Activated CD4-positive, alpha-beta T cell treated with anti-CD3 and anti-CD28 coated beads, Interleukin-2, amount 10 ng/mL, durations not matched to agents 7 days and 5 days (primary cell): ENCODE measurements at places on chromosomes 2 and 18.

GRCh38 chr2:234444893-234445292 is 52.0 kb downstream of the ARL4C start:
- DNase-seq: peak; percentile 58

DNA sequence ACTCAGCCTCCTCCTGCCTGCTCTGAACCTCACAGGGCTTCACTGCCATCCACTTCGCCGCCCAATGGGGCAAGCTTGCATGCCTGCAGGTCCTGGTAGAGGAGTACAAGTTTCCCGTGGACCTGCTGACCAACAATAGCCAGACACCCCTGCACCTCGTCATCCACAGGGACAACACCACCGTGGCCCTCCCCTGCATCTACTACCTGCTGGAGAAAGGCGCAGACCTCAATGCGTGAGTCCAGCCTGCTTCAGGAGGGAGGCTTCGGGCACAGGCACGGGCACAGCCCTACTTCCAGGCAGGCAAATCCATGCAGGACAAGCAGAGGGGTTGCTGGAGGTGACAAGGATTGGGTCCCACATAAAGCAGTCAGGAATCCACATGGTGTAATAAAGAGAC is 1.2 kb downstream of the ANKRD53 start:
- DNase-seq: no peak

- DNase-seq: no peak
Observed at GRCh38 chr2:231701456-231702373, 6.6 kb upstream of the PTMA start.

DNA sequence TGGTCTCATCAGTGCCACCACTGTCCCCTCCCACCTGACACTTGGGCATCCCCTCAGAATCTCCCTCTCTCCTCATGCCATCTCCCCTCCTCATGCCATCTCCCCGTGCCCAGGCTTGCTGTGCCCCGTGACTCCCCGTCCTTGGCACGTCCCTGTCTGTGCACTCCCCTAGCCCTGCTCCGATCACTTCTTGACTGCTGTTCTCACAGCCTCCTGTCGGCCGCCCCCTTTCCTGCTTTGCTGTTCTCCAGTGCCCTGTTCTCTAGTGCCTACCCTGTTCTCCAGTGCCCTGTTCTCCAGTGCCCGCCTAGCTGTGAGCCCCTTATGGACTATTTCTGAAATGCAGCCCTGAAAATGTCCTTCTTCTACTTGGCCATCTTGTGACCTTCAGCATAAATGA is 253.8 kb downstream of the ALPK2 start:
- DNase-seq: no peak

GRCh38 chr2:98701230-98701629 is 29.7 kb downstream of the MGAT4A start:
- DNase-seq: no peak

- no peak for DNase-seq
Observed at GRCh38 chr2:179435000-179435399, 170.4 kb upstream of the SESTD1 start.

- DNase-seq: no peak
Observed at GRCh38 chr2:156379071-156379470, 46.5 kb upstream of the NR4A2 start.

DNA sequence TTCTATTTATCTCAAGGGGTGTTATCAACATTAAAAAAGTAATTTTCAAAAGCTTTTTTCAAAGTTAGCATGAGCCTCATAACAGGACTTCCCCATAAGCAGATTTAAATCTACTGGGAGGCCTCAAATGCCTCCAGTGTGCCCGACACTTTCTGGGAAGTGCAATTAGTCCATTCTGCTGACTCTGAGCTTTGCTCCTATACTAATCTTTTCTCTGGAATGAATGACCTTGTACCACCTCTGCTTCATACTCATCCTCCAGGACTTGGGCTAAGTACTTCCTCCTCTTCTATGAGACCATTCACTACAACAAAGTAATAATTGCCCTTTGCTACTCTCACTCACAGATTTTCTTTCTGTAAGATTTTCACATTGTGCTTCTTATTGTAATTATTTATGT is 111.1 kb downstream of the RIT2 start:
- no peak for DNase-seq

- DNase-seq: no peak
Observed at GRCh38 chr2:111182121-111182520, 61.4 kb downstream of the BCL2L11 start.

- no peak for DNase-seq
Observed at GRCh38 chr18:79603321-79604204, 76.0 kb upstream of the CTDP1 start.

DNA sequence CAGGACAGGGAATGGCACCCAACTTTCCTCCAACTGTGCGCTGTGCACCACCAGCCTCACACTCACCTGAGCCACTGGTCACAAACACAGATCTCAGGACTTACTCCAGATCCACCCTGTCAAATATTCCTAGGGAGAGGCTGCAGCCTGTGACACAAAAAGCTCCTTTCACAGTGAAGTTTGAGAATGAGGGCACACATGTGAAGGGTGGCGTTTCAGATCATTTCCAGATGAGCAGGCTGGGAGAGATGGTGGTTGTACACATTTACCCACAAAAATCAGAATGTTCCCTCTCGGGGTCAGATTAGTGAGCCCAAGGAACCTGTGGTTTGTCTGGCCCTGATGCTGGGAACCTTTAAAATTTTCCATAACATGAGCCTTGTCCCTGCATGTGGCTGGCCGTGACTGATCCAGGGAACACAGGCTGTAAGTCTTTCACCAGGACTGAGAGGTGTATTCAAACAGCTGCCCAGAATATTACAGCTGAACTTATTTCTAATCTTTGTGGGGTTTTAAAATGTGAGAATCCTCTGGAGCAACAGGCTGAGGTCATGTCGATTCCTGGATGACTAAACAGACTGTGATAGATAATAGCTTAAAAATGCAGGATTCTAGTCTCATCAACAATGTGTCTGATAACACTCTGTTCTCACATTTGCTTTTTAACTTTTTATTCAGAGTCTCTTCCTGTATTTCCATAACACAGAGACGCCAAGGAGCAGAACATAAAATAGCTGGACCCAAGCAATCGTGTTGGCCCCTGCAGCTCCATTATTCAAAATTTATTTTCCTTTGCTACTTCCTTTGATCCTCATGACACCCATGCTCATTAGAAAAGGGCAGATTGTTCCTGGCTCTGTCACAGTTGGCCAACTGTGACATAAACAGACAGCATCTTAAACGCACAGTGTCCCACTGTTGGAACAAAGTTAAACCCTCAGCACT is 35.5 kb downstream of the IL1R2 start:
- DNase-seq: no peak

- no peak for DNase-seq
Observed at GRCh38 chr2:240953426-240954410, 44.7 kb upstream of the SNED1 start.

GRCh38 chr2:231246171-231246842 is 47.9 kb downstream of the ARMC9 start:
- no peak for DNase-seq

DNA sequence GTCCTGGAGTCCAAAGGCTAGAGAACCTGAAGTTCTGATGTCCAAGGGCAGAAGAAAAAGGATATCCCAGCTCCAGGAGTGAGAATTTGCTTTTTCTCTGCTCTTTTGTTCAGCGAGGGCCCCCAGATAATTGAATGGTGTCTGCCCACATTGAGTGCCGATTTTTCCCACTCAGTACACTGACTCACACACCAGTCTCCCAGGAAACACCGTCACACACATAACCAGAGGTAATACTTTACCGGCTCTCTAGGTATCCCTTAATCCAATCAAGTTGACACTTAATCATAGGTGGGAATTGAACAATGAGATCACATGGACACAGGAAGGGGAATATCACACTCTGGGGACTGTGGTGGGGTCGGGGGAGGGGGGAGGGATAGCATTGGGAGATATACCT is 161.5 kb downstream of the WDR7 start:
- DNase-seq: no peak

DNA sequence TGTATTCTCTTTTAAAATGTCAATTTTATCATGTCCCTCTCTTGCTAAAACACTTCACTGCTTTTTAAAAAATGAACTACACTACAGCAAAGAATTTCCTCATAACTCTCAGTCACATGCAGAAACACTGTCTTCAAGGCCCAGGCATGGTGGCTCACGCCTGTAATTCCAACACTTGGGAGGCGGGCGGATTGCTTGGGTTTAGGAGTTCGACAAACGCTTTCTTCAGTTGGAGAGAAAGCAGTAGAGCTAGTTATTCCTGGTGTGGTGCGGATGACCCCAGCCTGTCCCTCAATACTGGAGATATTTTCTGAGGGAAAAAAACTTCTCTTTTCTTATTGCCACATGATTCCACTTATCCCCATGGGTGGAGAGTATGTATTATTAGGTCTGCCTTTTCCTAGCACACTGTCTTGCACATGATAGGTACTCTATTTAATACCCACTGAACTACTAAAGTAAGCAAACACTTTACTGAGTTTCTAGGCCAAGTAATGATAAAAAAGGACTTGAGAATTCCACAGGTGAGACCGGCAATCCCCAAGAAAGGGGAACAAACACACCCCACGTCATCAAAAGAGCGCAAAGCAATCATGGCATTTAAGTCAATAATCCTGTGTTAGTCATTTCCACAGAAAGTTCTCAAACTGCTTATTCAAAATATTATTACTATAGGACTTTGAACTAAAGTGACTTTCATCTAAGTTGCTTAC is 77.1 kb downstream of the SPIRE1 start:
- no peak for DNase-seq

- no peak for DNase-seq
Observed at GRCh38 chr2:227301523-227301922, 23.5 kb upstream of the MFF start.

DNA sequence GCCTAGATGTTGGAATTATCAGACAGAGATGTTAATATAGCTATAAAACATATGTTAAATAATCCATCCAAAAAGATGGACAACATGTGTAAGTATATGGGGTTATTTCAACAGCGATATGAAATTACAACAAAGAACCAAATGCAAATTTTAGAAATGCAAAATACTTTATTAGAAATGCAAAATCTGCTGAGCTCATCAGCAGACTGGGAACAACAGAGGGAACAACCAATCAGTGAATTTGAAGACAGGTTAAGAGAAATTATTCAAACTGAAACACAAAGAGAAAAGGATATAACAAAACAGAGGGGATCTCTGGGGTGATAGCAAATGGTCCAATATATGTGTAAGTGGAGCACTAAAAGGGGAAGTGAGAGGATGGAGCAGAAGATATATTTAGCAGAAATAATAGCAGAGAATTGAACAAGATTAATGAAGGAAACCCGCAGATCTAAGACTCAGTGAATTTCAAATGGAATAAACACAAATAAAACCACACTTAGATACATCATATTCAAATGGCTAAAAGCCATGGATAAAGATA is 13.5 kb upstream of the HS6ST1 start:
- no peak for DNase-seq

DNA sequence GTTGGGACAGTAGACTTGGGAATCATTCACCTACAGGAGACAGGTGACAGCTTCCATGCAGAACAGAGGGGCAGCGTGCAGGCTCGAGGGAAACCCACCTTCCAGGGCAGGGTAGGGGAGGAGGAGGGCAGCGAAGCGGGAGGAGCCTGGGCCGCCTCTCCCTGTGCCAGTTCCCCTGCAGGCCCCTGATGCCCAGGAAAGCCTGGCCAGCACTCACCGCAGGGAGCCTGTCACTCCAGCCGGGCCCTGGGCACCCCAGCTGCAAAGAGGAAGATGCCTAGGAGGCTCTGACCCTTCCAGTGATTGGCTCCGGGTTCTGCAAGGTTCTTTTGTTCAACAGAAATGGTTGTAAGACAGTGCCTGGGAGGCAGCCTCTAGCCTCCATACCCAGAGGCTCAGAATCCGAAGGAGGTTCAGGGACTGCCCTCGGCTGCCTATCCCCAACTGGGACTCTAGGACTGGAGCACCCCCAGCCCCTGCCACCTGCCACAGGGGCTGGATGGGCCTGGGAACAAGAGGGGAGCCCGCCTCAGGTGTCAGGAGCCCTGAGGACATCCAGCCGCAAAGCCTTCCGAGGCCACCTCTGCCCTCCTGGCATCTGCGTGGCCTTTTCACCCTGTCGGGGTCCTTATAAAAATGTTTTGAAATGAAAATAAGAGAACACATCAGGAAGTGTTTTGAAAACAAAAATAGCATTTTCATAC is 103.2 kb downstream of the PTGR3 start:
- DNase-seq: no peak

GRCh38 chr18:11260961-11261461 is 111.6 kb upstream of the PIEZO2 start:
- no peak for DNase-seq

DNA sequence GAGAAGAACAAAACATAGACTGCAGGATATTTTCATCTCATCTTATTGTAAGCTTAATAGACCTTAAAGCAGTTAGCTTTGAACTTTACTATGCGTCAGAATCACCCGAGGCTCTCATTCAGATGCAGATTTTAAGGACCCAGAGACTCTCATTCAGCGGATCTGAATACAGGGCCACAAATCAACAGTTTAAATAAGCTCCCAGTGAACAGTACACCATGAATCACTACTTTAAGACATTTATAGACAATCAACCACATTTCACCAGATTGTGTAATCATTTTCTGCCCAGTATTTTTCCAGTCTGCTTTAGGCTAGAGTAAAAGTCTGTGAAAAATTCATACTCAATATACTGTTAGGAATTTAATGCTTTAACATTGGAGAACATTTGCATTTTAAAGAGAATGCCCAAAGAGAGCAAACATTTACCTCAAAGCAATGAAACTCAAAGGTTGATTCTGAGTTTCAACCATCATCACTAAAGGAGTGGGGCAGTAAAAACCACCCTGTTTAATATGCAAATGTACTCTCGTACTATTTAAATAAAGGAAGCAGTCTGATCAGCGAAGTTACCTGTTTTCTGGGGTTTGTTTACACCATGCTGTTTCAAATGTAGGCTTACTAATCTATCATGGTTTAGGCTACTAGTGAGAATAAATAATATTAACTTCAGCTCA is 11.0 kb upstream of the ALPK2 start:
- DNase-seq: no peak

DNA sequence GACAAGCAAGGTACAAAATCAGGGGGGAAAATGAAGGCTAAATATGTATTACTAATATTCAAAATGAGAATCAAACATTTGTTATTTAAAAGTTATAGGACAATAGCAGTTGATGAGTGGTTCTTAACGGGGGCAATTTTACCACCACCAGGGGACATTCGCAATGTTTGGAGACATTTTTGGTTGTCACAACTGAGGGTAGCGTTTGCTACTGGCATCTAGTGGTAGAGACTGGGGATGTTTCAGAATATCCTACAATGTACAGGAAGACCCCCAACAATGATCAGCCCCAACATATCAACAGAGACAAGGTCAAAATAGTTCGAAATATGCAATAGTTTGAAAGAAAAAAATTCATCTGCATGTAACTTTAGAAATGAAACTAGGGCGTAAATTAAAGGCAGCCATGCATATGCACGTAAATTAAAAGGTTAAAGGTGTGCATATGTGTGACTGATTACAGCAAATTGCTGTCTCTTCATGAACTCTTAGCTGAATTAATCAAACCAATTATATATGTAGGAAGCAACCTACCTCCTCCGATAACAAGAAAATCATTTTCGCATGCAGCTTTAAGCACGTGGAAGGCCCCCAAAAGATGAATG is 61.2 kb upstream of the CUL3 start:
- DNase-seq: peak; percentile 21
